ENCODE measurements at places on chromosomes 7 and 10.
A peak's percentile ranks its signal among the peaks of the same experiment; 100 is the strongest.

DNA sequence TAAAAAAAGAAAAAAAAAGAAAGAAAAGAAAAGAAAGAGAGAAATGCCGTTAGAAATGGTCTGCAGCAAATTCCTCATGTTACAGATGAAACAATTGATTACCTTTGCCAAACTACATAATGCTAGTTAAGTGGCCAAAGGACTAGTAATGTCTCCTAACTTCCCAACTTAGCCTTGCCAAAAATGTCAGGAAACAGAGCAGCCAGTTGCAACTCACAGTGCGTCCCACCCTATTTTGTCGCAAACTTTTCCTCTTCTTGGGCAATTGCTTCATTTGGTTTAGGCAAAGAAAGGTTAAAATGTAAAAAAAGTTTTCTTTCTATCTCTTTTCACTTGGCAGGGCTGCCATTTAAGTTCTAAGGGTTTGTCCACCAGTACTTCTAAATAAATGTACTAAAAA, 53.1 kb downstream of the APBB1IP start:
- no peaks in the 10 kb centered on the region for H3K4me1 ChIP-seq
- no peak for DNase-seq
- no peaks in the 10 kb centered on the region for H3K36me3 ChIP-seq
- peak overlapping the region; percentile 40 for H3K27ac ChIP-seq
- no peak overlapping the region for H3K4me3 ChIP-seq

GRCh38 chr10:50629495-50630122, 5.9 kb upstream of the SGMS1 start:
- no peaks in the 10 kb centered on the region for H3K4me1 ChIP-seq
- H3K4me3 ChIP-seq = no peak overlapping the region
- no peak overlapping the region for H3K27ac ChIP-seq
- H3K36me3 ChIP-seq = no peaks in the 10 kb centered on the region
- H3K27me3 ChIP-seq = no peaks in the 10 kb centered on the region

DNA sequence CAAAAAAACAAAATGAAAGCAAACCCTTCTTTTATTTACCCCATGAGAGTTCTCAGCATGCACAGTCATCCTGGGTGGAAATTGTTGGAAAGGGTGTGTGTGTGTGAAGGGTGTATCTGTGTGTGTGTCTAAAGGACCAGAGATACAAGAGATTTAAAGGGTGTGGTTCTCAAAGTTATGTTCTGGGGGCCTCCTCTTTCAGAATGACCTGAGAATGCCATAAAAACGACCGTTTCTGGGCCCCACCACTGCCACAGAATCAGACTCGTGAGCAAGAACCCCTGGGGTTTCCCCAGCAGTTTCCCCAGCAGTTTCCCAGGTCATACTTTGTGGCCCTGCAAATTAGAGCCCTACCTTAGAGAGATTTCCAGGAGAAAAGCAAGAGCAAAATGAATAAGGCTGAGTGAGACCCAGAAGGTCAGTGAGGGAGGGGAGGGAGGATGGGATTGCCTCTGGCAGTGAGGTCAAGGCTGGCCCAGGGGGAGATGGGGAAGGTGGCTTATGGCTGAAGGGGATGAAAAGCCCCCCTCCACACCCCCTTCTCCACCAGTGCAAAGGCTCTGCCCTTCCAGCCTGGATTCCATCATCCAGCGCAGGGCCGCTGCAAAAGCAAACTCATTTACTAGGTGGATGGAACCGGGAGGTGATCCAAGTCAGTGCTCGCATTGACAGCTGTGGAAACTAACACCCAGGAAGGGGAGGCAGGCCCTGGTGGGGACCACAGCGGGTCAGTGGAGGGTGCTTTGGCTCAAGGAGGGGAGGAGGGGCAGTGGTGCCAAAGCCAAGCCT, 10.2 kb downstream of the PYROXD2 start:
- no peak overlapping the region for H3K4me3 ChIP-seq
- peaks cover 44% of the 10 kb centered on the region for H3K36me3 ChIP-seq
- H3K27me3 ChIP-seq = no peaks in the 10 kb centered on the region
- H3K27ac ChIP-seq = no peak overlapping the region

GRCh38 chr10:76172020-76172419, 740.6 kb downstream of the LRMDA start:
- no peak overlapping the region for H3K27ac ChIP-seq
- no peaks in the 10 kb centered on the region for H3K4me1 ChIP-seq
- H3K36me3 ChIP-seq = no peaks in the 10 kb centered on the region
- DNase-seq = no peak
- H3K4me3 ChIP-seq = no peak overlapping the region

- no peak overlapping the region for H3K4me3 ChIP-seq
- H3K4me1 ChIP-seq = no peaks in the 10 kb centered on the region
- no peak overlapping the region for H3K27ac ChIP-seq
- peaks cover 59% of the 10 kb centered on the region for H3K36me3 ChIP-seq
- no peak for DNase-seq
These were observed 13.9 kb downstream of the MEST start for GRCh38 chr7:130505753-130506152.

DNA sequence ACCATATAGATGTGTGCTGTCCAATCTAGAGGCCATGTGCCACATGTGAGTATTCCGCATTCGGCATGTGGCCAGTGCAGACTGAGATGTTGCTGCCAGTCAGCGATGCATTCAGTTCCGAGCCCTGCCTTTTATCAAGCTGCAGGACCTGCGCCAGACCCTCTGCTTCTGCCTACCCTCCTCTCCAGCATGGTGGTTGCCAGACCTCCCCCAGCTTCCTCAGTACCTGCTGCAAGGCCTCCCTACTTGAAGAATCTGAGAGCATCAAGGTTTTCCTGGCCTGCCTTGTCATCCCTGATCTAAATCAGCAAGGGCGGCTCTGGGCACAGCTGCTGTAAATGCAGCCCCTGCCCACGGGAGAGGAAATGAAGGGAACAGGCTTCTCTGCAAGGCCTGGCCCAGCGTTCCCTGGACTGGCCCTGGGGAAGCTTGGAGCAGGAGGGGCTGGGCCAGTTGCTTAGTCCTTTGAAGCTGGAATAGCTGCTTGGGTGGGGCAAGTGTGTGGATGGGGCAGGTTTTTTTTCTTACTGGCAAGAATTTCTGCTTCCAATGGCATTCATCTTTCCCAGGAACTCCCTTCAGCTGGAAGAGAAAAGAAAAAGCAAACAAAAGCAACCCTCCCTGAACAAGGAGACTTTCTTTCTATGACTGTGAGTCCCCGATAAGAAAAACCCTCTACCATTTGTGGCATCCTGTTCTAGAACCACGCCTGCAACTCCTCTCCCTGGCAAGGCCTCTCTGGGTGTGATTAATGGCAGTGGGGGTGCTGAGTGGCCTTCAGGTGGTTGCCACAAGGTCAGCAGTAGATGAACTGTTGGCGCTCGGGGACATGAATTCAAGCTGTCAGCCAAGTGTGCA, 93.0 kb downstream of the NHLRC2 start:
- H3K27me3 ChIP-seq = no peaks in the 10 kb centered on the region
- no peak overlapping the region for H3K27ac ChIP-seq
- H3K4me3 ChIP-seq = no peak overlapping the region
- no peaks in the 10 kb centered on the region for H3K36me3 ChIP-seq

GRCh38 chr7:49563693-49564378, 209.6 kb upstream of the VWC2 start:
- H3K27me3 ChIP-seq = no peaks in the 10 kb centered on the region
- no peaks in the 10 kb centered on the region for H3K36me3 ChIP-seq
- no peaks in the 10 kb centered on the region for H3K4me1 ChIP-seq
- no peak overlapping the region for H3K4me3 ChIP-seq
- no peak for DNase-seq

GRCh38 chr7:4712281-4713182, 30.4 kb downstream of the FOXK1 start:
- no peak overlapping the region for H3K4me3 ChIP-seq
- DNase-seq = no peak
- no peaks in the 10 kb centered on the region for H3K27me3 ChIP-seq
- no peaks in the 10 kb centered on the region for H3K36me3 ChIP-seq

- H3K4me1 ChIP-seq = no peaks in the 10 kb centered on the region
- no peak for DNase-seq
- no peaks in the 10 kb centered on the region for H3K36me3 ChIP-seq
- no peaks in the 10 kb centered on the region for H3K27me3 ChIP-seq
- H3K27ac ChIP-seq = no peak overlapping the region
These were observed 13.7 kb upstream of the GFRA1 start for GRCh38 chr10:116286626-116287200.

- DNase-seq = peak; percentile 13
- peaks cover 22% of the 10 kb centered on the region for H3K27me3 ChIP-seq
- no peak overlapping the region for H3K27ac ChIP-seq
These were observed 141.1 kb upstream of the PCBD1 start for GRCh38 chr10:71029411-71029892.

- no peak for DNase-seq
- no peak overlapping the region for H3K4me3 ChIP-seq
- peaks cover 6% of the 10 kb centered on the region for H3K4me1 ChIP-seq
These were observed 102.4 kb upstream of the LRGUK start for GRCh38 chr7:134024739-134025138.

DNA sequence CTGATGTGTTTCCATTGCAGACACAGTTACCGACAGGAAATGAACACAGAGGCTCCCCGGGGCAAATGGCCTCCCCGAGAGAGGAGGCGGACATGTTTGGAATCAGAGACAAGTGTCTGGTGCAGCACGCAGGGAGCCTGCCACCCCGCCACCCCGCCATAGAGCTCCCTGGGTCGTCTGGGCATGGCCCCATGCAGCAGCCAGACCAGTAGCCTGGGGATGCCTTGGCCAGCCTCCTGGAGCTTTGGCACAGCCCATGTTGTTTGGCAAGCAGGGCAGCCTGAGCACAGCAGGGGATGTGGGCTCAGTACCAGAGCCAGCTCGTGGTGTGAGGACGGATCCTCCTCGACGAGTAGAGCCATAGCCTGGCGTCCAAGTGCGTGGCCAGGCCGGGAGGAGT, 80.8 kb downstream of the NKX6-2 start:
- H3K27me3 ChIP-seq = no peaks in the 10 kb centered on the region
- H3K4me1 ChIP-seq = peaks cover 16% of the 10 kb centered on the region
- peak; percentile 53 for DNase-seq
- no peak overlapping the region for H3K4me3 ChIP-seq
- H3K36me3 ChIP-seq = peaks cover 24% of the 10 kb centered on the region

DNA sequence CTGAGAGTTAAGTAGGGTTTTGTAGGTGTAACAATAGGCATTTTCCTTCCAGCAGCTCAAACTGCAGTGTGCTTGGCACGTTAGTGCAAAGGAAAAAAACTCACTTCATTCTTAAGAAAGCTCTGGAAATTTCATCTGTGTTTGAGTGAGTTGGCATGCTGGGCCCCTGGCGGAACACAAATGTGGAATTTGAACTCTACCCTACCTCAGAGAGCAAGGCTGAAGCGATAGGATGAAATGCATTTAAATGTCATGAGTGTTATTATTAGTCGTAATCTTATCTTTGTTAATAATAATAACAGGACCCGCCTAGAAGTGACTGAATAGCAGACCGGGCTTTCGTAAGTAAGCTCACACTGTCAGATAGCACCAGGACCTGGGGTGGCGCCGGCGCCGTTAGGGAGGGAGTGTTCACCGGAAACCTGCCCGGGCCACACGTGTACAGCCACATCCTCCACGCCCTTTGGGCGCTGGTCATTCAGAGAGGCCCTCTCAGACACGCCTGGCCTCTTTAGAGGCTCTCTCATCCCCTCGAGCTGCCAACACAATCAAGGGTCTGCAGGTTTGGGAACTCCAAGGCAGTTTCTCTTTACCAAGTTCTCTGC, 63.5 kb downstream of the GRK5 start:
- H3K4me3 ChIP-seq = peak overlapping the region; percentile 7
- peaks cover 62% of the 10 kb centered on the region for H3K4me1 ChIP-seq
- DNase-seq = peak; percentile 86
- no peaks in the 10 kb centered on the region for H3K27me3 ChIP-seq
- peak overlapping the region; percentile 53 for H3K27ac ChIP-seq
- H3K36me3 ChIP-seq = no peaks in the 10 kb centered on the region

DNA sequence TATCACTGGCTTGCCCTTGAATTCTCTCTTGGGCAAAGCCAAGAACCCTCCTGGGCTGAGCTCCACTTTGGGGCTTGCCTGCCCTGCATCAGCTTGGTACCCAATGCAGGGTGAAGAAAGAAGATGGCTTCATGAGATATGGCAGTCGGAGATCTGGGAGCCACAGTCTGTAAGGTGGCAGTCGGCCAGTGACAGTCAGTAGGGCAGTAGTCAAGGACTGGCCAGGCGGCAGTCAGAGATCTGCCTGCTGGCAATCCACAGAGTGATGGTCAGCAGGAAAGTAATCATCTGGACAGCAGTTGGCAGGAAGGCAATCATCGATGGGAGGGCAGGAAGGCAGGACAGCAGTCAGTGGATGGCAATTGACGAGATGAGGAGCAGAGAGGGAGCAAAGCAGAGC, 32.6 kb upstream of the CNNM1 start:
- no peaks in the 10 kb centered on the region for H3K4me1 ChIP-seq
- H3K4me3 ChIP-seq = no peak overlapping the region

DNA sequence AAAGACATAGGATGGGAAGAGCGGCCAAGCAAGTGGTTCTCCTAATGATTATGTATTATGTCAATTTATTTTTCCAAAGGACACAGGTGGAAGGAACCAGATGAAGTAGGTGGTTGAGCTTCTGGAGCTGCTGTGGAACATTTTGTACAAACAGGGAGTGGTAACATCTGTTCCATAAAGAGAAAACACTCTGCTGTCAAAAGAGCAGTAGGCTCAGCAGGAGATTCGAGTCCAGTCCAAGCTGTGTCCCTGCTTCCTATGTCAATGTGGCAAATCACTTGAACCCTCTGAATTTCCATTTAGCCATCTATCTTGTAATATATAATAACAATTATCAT, 448.0 kb upstream of the ANKRD30A start:
- no peak for DNase-seq
- no peak overlapping the region for H3K4me3 ChIP-seq
- no peaks in the 10 kb centered on the region for H3K27me3 ChIP-seq
- H3K27ac ChIP-seq = no peak overlapping the region
- H3K36me3 ChIP-seq = no peaks in the 10 kb centered on the region

- H3K27me3 ChIP-seq = no peaks in the 10 kb centered on the region
- no peak overlapping the region for H3K4me3 ChIP-seq
- no peaks in the 10 kb centered on the region for H3K36me3 ChIP-seq
- no peak for DNase-seq
- peaks cover 19% of the 10 kb centered on the region for H3K4me1 ChIP-seq
These were observed 759.0 kb upstream of the GALNT17 start for GRCh38 chr7:70372768-70373515.

GRCh38 chr10:117271427-117271826, 30.5 kb downstream of the SLC18A2 start:
- no peaks in the 10 kb centered on the region for H3K36me3 ChIP-seq
- H3K4me1 ChIP-seq = no peaks in the 10 kb centered on the region
- H3K27ac ChIP-seq = no peak overlapping the region
- no peak for DNase-seq
- H3K4me3 ChIP-seq = no peak overlapping the region

DNA sequence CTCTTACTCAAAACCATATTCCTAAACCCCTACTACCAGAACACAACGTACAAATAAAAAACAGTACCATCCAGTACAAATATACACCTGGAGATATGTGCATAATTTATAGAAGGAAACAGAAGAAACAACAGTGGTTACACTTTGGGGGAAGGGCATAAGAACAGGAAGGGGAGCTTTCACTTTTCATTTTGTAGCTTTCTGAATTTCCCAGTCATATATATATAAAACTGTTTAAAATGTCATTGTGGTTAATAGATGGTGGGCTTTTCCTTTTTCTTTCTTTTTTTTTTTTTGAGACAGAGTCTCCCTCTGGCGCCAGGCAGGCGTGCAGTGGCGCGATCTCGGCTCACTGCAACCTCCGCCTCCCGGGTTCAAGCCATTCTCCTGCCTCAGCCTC, 47.2 kb downstream of the MALSU1 start:
- no peaks in the 10 kb centered on the region for H3K27me3 ChIP-seq
- H3K4me1 ChIP-seq = no peaks in the 10 kb centered on the region
- no peak overlapping the region for H3K27ac ChIP-seq
- H3K4me3 ChIP-seq = peak overlapping the region; percentile 14
- DNase-seq = no peak
- H3K36me3 ChIP-seq = no peaks in the 10 kb centered on the region
